ENCODE measurements at places on chromosomes 7 and 10.

GRCh38 chr7:98250789-98251188 lies 1.2 kb downstream of the TECPR1 start:
- H3K4me1 ChIP-seq = peaks cover 90% of the 10 kb centered on the region
- H3K36me3 ChIP-seq = peaks cover 11% of the 10 kb centered on the region
- peak overlapping the region; percentile 97 for H3K4me3 ChIP-seq
- no peaks in the 10 kb centered on the region for H3K27me3 ChIP-seq

- no peaks in the 10 kb centered on the region for H3K36me3 ChIP-seq
- no peaks in the 10 kb centered on the region for H3K27me3 ChIP-seq
- no peak for DNase-seq
- peaks cover 26% of the 10 kb centered on the region for H3K4me1 ChIP-seq
These were observed 52.3 kb upstream of the PTPN12 start for GRCh38 chr7:77484785-77485184.

DNA sequence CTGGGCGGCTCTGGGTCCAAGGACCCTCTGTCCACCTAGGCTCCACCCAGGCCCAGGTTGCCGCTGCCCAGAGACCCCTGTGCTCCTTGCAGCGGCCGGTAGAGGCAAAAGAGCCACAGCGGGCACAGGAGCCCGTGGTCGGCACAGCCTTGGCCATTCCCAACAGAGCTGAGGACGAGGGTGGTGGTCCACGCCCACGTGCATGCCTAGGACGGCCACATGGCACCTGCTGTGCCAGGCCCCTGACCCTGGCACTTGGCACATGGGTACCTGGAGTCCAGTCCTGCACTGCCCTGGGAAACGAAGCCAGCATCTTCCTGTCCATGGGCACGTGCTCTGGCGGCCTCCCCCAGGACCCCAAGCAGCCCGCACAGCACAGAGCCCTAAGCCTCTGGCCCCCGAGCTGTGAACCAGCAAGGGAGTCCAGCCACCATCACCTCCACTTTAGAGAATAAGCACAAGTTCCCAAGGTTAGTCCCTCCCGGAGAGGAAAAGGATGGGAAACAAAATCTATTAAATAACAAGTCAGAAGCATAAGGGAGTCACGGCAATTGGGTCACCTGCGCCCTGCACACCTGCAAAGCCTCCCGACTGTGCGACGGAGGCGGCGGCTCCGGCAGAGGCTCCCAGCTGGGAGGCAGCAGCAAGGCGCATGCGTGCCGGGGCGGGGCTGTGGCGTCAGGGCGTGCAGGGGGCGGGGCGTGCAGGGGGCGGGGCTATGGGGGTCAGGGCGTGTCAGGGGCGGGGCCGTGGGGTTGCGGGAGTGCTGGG lies 59.1 kb downstream of the STK32C start:
- H3K4me3 ChIP-seq = no peak overlapping the region
- H3K4me1 ChIP-seq = no peaks in the 10 kb centered on the region
- H3K27ac ChIP-seq = no peak overlapping the region
- DNase-seq = no peak
- peaks cover 3% of the 10 kb centered on the region for H3K36me3 ChIP-seq

DNA sequence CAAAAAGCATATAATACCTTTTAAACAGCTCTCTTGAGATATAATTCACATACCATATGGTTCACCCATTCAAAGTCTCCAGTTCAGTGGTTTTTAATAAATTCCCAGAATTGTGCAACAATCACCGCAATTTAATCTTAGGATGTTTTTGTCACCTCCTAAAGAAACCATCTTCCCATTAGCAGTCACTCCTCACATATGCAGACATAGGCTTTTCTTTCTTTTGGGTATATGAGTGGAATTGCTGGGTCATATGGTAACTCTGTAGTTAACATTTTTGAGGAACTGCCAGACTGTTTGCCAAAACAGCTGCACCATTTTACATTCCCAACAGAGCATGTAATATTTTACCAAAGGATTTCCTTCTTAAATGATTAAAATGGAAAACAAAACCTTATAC lies 57.0 kb downstream of the CC2D2B start:
- H3K36me3 ChIP-seq = no peaks in the 10 kb centered on the region
- H3K4me1 ChIP-seq = no peaks in the 10 kb centered on the region
- no peak overlapping the region for H3K4me3 ChIP-seq
- peak; percentile 31 for DNase-seq
- no peaks in the 10 kb centered on the region for H3K27me3 ChIP-seq

DNA sequence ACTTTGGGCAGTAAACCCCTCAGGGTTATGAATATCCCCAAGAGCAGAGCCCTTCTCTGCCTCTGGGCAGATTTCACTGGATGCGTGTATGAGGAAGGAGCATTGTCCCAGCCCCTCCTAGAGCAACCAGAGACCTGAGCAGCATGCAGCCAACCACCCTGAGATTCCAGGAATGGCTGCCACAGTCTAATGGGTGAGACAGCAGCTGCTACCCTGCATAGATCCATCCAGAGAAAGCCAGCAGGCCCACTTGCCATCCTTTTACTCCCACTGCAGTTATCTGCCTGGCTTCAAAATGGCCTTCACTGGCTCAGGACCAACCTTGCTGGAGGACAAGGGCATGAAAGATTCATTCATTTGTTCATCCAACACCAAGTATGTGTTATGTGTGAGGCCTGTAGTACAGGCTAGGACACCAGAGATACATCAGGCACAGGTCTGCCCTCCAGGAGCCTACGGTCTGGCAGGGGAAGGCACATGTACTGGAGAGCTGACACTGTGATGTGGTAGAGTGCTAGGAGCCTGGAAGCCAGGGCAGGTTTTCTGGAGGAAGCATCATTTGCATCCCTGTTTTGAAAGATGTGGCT lies 26.2 kb upstream of the C10orf105 start:
- no peak overlapping the region for H3K4me3 ChIP-seq
- H3K27ac ChIP-seq = peak overlapping the region; percentile 71
- no peaks in the 10 kb centered on the region for H3K27me3 ChIP-seq
- H3K4me1 ChIP-seq = peaks cover 95% of the 10 kb centered on the region
- DNase-seq = no peak

DNA sequence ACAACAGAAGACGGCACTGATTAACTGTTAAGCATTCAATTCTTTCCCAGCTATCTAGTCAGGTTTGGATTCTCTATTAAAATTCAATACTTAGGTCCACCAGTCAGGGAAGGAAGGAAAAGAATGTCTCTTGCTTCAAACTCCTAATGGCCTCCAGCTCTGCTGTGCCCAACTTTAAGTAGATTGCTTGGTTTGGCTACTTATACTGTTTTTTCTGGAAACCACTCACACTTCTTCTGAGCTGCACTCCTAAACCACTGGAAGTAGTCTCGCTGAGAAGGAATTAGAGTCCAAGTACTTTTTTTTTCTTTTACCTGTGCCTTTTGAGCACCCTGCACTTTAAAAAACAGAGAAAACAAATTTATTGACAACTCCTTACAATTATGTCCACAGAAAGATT lies 26.7 kb upstream of the COL1A2 start:
- no peak overlapping the region for H3K4me3 ChIP-seq
- H3K27me3 ChIP-seq = no peaks in the 10 kb centered on the region
- H3K4me1 ChIP-seq = no peaks in the 10 kb centered on the region
- DNase-seq = no peak
- no peaks in the 10 kb centered on the region for H3K36me3 ChIP-seq
- H3K27ac ChIP-seq = peak overlapping the region; percentile 76

- H3K4me3 ChIP-seq = no peak overlapping the region
- no peak overlapping the region for H3K27ac ChIP-seq
- H3K27me3 ChIP-seq = no peaks in the 10 kb centered on the region
- H3K4me1 ChIP-seq = peaks cover 15% of the 10 kb centered on the region
- DNase-seq = no peak
These were observed 57.3 kb downstream of the NRP1 start for GRCh38 chr10:33277135-33277536.

- no peaks in the 10 kb centered on the region for H3K36me3 ChIP-seq
- no peak overlapping the region for H3K4me3 ChIP-seq
These were observed 5.1 kb downstream of the AUTS2 start for GRCh38 chr7:69603351-69603750.

GRCh38 chr10:44589181-44589943 lies 204.5 kb upstream of the CXCL12 start:
- no peaks in the 10 kb centered on the region for H3K36me3 ChIP-seq
- no peak overlapping the region for H3K27ac ChIP-seq
- no peak overlapping the region for H3K4me3 ChIP-seq
- DNase-seq = no peak
- no peaks in the 10 kb centered on the region for H3K27me3 ChIP-seq

DNA sequence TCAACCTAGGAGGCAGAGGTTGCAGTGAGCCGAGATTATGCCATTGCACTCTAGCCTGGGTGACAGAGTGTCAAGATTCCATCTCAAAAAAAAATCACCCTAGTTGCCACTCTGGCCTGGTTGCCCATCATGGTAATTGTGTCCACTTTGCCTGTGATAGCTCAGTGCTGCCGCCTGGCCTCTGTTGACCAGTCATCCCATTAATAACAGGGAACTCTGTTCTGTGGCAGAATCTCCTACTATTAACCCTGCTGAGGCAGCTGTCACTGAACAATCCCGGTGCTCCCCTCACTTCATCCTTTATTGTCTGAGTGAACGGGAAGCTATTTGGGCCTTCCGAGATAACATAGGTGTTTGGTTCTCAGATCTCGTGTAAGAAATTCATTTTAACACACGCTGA lies 14.6 kb downstream of the ZNF3 start:
- no peak overlapping the region for H3K4me3 ChIP-seq
- no peaks in the 10 kb centered on the region for H3K27me3 ChIP-seq
- H3K4me1 ChIP-seq = peaks cover 8% of the 10 kb centered on the region
- DNase-seq = no peak

- no peak overlapping the region for H3K27ac ChIP-seq
- no peaks in the 10 kb centered on the region for H3K36me3 ChIP-seq
- H3K4me3 ChIP-seq = no peak overlapping the region
- H3K27me3 ChIP-seq = no peaks in the 10 kb centered on the region
These were observed 146.3 kb downstream of the MALRD1 start for GRCh38 chr10:19194866-19195265.

GRCh38 chr10:71176661-71177060 lies 35.7 kb upstream of the UNC5B start:
- no peak overlapping the region for H3K4me3 ChIP-seq
- H3K27ac ChIP-seq = no peak overlapping the region
- no peaks in the 10 kb centered on the region for H3K27me3 ChIP-seq
- DNase-seq = no peak
- no peaks in the 10 kb centered on the region for H3K4me1 ChIP-seq
- H3K36me3 ChIP-seq = no peaks in the 10 kb centered on the region

DNA sequence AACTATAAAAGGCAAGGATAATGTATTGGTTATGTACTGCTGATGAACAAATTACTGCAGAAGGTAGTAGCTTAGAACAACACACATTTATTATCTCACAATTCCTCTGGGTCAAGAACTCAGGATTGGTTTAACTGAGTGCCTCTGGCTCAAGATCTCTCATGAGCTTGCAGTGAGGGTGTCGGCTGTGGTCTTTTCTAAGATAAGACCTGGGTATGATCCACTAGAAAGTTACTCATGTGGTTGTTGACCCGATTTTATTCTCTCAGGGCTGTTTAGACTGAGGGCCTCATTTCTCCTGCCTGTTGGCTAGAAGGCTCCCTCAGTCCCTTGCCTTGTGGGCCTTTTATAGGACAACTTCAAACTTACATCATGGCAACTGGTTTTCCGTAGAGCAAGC lies 86.7 kb downstream of the VWDE start:
- DNase-seq = no peak
- no peak overlapping the region for H3K4me3 ChIP-seq
- H3K36me3 ChIP-seq = no peaks in the 10 kb centered on the region
- no peaks in the 10 kb centered on the region for H3K4me1 ChIP-seq

DNA sequence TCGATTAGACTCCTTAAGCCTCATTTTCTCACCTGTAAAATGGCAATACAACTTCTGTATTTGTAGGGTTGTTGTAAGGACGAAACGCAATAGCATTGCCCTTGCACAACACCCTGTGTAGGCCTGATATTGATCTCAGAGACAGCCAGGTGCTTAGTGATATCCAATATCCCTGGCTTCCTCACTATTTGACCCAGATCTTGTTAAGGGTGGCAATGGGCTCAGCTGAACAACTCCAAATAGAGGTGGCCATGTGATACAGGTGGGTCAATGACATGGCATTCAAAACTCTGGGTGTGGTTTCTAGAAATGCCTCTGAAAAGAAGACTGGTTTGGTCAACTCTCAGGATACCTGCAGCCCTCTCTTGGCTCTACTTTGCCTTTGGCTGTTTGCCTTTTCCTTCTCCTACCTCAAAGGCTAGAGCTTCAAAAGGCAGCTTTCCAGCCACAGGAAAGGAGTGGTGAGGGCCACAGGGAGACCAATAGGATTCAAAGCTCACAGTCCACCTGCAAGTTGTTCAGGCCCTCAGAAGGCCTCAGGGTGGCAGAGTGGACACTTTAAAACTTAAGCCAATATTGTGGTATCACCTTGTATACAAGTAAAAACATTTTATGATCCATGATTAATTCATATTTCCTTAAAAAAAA lies 14.9 kb upstream of the GATAD1 start:
- DNase-seq = no peak
- H3K27ac ChIP-seq = no peak overlapping the region
- no peaks in the 10 kb centered on the region for H3K4me1 ChIP-seq
- no peaks in the 10 kb centered on the region for H3K36me3 ChIP-seq
- no peaks in the 10 kb centered on the region for H3K27me3 ChIP-seq

DNA sequence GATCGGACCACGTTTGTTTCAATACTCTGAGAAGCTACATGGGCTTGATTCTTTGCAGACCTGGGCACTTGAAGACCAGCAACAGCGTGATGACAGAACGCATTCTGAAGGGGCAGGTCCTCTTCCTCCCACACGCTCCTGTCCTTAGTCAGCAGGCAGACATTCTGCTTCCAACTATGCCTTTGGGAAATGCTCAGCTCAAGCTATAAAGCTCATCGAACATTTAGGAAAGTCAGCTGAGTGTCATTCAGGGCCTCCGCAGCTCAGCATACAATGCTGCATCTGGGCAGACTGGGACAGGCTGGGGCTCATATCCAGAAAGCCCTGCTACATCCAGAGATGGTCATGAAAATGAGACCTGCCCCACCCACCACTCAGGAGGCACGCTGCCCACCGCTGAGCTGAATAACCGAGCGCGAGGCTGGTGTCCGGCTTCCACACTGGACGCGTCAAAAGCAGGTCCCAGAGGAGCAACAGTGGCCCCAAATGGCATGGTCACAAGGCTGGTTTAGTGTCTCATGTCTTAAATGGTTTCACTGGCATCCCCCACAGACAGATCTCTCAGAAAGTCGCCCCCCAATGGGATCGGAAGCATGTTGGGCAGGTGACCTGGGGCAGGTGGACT lies 274.0 kb downstream of the DNAJB6 start:
- H3K4me3 ChIP-seq = no peak overlapping the region
- peaks cover 42% of the 10 kb centered on the region for H3K27me3 ChIP-seq
- no peaks in the 10 kb centered on the region for H3K36me3 ChIP-seq
- DNase-seq = no peak
- H3K27ac ChIP-seq = no peak overlapping the region
